Ureter (tissue), 1 donor: ENCODE measurements at places on chromosomes 2 and 18. TPM values are rescaled to one million over a fixed set of nuclear protein-coding genes. Genes with fewer than 3 reads are reported as not detected.

DNA sequence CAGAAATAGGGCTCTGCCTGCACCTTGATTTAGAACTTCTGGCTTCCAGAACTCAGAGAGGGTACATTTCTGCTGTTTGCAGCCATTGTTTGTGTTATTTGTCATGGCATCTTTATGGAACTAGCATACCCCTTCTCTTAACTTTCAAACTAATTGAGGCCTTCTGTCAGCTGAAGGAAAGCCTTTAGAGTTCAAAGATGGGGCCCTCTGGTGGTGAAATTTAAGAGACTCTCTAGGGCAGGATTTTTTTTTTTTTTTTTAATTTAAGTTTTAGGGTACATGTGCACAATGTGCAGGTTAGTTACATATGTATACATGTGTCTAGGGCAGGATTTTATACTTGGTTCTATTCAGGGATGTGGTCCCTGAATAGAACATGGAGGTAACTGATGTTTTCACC, 260.6 kb upstream of the LINC00305 start:
- DNase-seq: no peak

- no peak for DNase-seq
Measured at GRCh38 chr2:157587576-157587975, 41.1 kb downstream of the ACVR1C start.

Gene ADI1
- 42.0 TPM for total RNA-seq

DNA sequence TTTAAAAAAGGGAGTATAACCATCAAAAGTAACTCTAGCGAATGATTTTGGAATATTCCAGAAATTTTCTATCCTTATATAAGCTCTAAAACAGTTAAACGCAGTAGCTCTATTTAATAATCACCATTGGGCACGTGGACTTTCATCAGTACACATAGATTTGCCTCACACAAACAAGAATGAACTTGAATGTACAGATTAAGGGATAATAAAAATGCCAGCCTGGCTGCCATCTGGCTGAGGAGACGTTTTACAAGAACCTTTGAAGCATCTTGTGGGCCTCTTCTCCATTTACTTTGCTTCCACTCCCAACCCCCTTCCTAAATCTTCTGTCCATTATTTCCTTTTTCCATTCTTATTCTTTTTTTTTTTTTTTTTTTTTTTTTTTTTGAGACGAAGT, 47.2 kb downstream of the AGAP1 start:
- no peak for DNase-seq

Gene MOGAT1
- total RNA-seq: not detected

- no peak for DNase-seq
Measured at GRCh38 chr2:149422337-149422990, 92.1 kb downstream of the LYPD6 start.

- DNase-seq: no peak
Measured at GRCh38 chr2:25991965-25992364, 9.7 kb upstream of the KIF3C start.

DNA sequence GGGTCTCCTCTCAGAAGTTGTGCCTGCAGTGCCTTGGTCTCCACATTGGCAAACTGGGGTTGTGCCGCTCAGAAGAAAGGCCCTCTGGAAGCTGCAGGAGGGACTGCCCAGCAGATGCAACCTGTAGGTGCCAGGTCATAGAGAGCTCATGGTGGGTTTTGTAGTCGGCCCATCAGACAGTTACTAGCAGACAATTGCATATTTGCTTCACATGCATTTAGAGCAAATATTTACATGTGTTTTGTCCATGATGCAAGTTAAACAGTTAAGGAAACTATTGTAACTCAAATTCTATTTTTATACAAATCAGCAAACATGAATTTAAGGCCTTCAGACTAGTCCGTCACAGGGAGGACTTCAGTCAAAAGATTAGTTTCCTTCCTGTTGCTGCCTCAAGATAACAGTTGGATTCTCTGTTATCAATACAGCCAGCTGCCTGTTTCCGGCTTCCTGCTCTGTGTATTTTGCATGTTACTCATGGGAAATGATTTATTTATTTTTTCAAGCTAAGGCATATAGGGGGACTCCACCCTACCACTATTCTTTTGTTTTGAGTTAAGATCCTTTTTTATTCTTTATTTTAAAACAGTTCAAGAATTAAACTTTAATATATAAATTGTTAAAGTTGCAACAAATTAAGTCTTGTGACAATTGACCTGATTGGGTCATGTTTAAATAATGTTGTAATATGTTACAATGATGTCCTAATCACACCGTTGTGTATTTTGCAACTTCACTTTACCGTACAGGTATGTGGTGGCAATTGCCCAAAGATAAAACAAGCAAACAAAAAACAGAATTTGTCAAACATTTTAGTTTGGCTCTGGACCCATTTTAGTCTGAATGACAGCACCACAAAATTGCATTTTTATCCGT, 133.5 kb downstream of the SPTBN1 start:
- no peak for DNase-seq

Gene DPP10
- total RNA-seq: 1.0 TPM

- no peak for DNase-seq
Measured at GRCh38 chr2:240297256-240298116, 138.0 kb upstream of the GPC1 start.

Gene ABCB11
- 0.18 TPM for total RNA-seq

Gene LBX2
- 0.36 TPM for total RNA-seq

DNA sequence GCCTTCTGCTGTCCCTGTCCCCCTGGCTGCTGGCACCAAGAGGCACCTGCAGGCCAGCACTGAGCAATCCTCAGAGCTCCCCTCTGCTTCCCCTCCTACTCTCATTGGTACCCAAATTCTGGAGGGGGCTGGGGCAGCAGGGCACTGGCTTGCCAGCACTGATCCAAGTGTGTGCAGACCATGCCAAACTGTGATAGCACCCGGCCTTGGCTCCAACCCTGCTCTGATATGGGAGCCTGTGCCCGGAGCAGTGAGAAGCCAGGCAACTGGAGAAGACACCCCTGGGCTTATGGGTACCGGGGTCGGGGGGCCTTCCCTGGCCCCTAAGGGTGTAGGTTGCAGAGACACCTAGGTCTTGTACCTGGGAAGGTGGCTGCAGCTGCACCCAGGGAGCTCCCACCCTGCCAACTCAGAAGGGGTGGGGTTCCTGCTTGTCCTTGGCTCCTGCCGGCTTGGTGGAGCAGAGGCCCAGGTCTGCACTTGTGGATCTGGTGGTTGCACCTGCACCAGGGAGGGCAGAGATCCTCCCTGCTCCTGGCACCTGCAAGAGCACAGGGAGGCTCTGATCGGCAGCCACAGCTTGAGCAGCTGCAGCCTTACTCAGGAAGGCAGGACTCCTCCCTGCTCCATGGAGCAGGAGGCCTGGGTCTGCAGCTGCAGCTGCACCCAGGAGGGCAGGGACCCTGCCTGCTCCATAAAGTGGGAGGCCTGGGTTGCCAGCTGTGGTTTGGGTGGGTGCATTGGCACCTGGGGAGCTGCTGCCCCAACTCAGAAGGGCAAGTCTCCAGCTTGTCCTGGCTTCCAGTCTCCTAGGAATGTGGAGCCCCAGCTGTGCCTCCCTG, 96.3 kb downstream of the BCL2L11 start:
- DNase-seq: no peak

Gene GPR45
- total RNA-seq: not detected

DNA sequence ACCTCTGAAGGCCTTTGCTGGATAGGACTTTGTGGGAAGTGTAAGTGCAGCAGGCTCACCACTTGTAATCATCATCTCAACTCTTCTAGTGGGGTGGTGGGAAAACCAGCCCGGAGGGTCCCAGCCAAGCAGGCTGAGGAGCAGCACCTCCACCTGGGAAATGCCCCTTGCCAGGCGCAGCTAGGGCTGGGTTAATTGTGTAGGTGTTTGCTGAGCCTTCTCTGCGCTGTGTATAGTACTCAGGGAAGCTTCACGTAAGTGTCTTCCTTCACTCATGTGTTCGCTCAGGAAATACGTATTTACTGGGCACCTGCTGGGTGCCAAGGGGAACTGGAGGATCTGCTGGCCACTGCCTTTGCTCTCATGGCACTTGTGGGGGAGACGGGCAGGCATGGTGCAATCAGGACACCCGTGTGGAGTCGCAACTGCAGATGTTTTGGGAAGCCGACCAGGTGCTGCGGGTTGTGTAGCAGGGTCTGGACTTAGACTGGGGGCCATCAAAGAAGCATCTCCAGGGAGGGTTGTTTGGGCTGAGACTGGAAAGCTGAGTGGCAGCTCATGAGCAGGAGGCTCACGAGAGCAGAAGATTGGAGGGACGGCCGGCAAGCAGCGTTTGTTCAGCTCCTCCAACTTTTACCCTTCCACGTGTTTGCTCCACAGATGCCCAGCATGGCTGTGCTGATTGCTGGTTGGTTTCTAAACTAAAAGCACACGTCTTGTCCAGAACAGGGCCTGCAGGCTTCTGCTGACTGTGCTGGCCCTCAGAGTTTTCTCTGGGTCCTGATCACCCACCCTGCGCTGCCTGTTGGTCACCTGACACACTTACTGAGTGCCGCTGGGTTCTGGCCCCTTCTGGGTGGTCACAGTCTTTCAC, 164.6 kb downstream of the LDLRAD4 start:
- no peak for DNase-seq

Gene ANKRD30B
- total RNA-seq: not detected

DNA sequence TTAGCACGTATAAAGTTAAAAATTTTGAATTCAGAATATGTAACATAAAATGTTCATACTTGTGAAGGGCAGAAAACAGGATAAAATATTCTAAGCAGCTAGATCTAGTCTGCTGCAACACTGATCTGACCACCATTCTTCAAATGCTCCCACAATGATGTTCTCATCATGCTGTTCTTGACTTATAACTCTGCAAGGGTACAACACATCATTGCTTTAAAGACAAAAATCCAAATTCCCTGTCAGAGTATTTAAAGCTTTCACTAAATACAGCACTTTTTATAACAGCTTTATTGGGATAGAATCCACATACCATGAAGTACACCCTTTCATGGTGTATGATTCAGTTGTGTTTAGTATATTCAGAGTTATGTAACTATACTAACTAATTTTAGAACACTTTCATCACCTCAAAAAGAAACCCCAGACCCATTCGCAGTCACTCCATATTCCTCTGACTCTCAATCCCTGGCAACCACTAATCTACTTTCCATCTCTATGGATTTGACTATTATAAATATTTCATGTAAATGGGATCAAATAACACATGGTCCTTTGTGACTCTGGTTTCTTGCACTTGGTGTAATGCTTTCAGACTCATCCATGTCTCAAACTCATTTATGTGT, 56.4 kb downstream of the MAP4K3 start:
- no peak for DNase-seq

Gene MC5R
- total RNA-seq: not detected

DNA sequence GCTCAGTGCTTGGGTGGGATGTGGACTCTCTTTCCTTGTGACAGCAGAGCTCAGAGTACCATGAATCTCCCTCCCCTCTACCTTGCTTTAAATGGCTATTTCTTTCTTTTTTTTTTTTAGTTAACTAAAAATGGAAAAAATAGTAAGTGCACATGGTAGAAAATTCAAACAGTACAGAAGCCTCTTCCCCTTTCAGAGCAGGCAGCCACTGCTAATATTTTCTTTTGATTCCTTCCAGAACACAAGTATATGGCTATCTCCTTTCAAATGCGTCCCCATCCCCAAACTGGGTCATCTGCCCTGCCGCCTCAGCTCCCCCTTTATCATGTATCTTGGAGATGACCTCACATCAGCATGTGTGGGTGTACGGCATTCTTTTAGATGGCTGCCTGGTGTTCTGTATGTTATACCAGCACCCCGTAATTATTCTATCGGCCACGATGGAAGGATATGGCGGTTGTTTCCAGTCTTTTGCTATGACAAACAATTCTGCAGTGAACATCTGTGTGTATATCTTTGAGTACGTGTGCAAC, 70.5 kb upstream of the DLX2 start:
- DNase-seq: no peak

- DNase-seq: no peak
Measured at GRCh38 chr2:214630402-214631045, 179.0 kb downstream of the BARD1 start.

Gene DSC2
- total RNA-seq: 5.1 TPM

Gene STK16
- total RNA-seq: 32.9 TPM

DNA sequence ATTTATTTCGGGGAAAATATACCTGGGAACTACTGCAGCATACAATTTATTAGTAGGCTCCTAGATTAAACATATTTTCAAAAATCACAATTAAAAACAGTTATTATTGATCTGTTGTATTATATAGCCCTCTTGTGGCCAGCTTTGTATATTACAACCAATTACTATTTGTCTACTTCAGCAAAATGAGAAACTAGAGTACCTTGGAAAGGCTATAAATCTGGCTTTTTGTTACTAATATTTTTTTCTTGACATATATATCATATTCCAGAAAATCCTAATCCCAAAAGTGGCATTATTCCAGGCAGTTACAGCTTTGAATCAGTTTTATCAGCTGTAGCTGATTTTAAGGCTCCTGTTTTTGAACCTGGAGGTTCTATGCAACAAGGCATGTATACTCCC, 101.2 kb downstream of the UBR3 start:
- no peak for DNase-seq

Gene FIGN
- total RNA-seq: 8.0 TPM

Gene MROH2A
- 9.3 TPM for total RNA-seq

Gene OSBPL6
- 2.4 TPM for total RNA-seq

GRCh38 chr2:111017034-111017622, 103.6 kb upstream of the BCL2L11 start:
- no peak for DNase-seq

Gene MCM6
- 15.7 TPM for total RNA-seq

- no peak for DNase-seq
Measured at GRCh38 chr2:84482603-84483002, 23.5 kb upstream of the SUCLG1 start.

DNA sequence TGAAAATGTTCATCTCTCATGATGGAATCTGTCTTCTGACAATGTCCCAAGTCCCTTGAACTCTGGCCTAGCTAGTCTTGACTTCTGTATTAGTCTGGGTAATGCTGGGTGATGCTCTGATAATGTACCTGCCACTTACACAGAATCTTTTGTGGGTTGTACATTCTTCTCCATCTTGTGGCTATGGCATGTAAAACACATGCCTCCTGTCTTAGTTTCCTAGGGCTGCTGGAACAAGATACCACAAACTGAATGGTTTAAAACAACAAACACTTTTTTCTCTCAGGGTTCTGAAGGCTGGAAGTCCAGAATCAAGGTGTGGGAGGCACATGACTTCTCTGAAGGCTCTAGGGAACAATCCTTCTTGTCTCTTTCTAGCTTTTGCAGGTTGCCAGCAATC, 57.1 kb downstream of the RAPGEF4 start:
- DNase-seq: no peak
